ENCODE measurements at places on chromosomes 4 and X. TPM values are rescaled to one million over a fixed set of nuclear protein-coding genes. Genes with fewer than 3 reads are reported as not detected.

- no peak for DNase-seq
These were observed 79.2 kb upstream of the ACSL4 start for GRCh38 chrX:109812236-109812635.

DNA sequence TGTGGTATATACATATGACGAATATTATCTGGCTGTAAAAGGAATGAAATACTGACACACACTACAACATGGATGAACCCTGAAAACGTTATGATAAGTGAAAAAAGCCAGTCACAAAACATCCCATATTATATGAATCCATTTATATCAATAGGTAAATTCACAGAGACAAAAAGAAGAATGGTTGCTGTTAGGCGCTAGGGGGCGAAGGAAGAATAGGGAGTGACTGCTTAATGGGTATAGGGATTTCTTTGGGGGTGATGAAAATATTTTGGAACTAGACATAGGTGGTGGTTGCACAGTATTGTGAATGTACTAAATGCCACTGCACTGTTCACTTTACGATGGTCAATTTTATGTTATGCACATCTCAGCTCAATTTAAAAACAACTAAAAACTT lies 96.4 kb upstream of the EGFL6 start:
- no peak for DNase-seq

GRCh38 chr4:25100021-25100555 lies 60.2 kb downstream of the SEPSECS start:
- no peak for DNase-seq

GRCh38 chr4:98609934-98610333 lies 48.5 kb downstream of the TSPAN5 start:
- no peak for DNase-seq

DNA sequence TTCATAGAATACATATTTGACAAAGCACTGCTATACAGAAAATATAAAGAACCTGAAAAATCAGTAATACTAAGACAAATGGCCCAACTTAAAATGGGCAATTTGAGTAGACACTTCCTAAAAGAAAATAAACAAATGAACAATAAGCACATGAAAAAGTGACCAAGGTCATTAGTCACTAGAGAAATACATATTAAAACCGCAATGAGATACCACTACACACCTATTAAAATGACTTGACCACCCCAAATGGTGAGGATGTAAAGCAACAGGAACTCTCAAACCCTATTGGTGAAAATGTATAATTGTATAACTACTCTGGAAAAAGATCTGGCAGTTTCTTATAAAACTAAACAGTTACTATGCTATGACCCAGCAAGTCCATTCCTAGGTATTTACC lies 34.0 kb upstream of the USP9X start:
- no peak for DNase-seq

- no peak for DNase-seq
These were observed 773 bp downstream of the SNCA start for GRCh38 chr4:89836031-89836745.

The STARD8 gene
- 9.3 TPM for total RNA-seq

The NHSL2 gene
- 3.8 TPM for total RNA-seq

The ATG4A gene
- 17.4 TPM for total RNA-seq

The MAGEC3 gene
- not detected for total RNA-seq

Data from left ventricle myocardium inferior (tissue), 1 donor.